T-helper 1 cell (primary cell): ENCODE measurements at places on chromosomes 5 and 9.

GRCh38 chr5:159031513-159031912, 68.2 kb downstream of the EBF1 start:
- DNase-seq = no peak

- DNase-seq = no peak
Observed at GRCh38 chr9:14749741-14750211, 27.2 kb upstream of the CER1 start.

DNA sequence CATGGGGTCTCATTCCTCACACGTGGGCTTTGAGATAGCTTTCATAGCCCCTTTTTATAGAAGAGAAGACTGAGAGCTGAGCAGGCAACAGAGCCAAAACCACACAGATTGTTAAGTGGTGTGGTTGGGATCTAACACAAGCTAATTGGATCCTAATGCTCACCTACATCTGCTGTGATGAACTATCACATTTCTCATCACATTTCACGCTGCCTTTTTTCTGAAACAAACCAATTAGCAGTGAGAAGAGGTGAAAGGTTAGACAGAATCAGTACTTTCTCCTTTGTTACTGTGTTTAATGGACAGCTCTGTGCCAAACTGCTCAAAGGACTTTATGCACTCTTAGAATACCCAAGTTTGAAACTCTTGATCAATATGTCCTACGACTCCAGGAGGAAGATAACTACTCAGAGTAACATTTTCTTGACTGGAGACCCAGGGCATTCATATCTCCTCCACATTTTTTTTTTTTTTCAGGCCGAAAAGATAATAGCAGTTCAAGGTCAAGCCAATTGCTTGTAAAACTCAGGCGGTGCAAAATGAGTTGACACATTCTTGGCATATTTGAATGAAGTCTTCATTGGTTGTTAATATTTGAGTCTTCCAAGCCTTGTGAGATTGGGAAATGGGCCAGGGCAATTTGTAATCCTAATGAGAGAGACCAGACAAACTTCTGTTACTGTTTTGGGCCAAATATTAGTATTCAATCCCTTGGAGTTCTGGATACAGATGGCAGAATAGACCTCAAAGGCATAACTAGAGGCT, 138.4 kb downstream of the KCTD16 start:
- no peak for DNase-seq

- DNase-seq = no peak
Observed at GRCh38 chr5:116237917-116238500, 153.2 kb downstream of the COMMD10 start.

- no peak for DNase-seq
Observed at GRCh38 chr5:109566361-109566760, 123.4 kb upstream of the MAN2A1 start.

DNA sequence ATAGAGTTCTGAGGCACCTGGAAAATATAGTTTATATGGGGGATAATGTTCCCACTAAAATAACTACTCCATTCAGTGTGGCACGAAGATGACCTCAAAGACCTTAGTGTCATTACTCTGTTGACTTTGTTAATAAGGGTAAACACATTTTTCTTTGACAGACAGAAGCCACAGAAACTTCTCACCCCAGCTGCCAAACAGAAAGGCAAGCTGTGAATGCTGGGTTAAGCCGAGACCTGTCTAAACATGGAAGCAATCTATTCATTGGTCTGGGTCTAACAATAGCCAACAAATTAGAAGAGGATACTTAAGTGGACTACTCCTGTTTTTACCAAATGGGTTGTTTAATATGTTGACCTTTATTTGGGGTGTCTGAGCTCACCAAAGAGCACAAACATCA, 171.4 kb downstream of the TLE1 start:
- no peak for DNase-seq

- no peak for DNase-seq
Observed at GRCh38 chr5:103111468-103111867, 8.5 kb downstream of the GIN1 start.

DNA sequence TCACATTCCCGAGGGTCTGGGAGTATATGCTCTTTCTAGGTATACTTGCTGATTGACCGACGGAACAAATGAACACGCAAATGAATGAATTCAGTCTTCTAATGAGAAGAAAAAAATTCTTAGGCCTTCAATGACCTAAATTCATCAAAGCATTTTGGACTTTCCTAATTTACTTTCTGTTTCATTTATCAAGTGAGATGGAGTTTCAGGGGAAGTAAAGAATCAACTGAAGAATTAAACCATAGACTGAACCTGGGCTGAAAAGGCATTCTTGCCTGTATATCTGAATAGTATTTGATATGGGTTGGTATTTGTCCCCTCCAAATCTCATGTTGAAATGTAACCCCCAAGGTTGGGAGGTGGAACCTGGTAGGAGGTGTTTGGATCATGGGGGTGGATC, 64.1 kb downstream of the ZFAND5 start:
- no peak for DNase-seq

DNA sequence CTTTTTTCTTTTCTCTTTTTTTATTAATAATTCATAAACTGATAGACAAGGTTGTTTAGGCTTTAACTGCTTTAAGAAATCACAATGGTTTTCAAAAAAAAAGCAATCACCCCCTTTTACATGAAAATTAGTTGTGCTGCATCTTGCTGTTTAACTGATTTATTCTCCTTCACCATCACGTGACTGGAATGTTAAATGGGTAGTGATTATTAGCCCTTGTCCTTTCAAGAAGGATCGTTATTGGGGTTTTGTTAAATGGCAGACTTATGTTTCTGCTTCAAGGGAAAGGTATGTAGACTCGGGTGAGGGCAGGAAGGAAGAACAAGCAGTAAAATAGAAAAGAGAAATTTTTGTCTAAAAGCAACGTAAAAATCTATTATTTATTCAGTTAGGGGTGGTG, 175.6 kb upstream of the TLE4 start:
- no peak for DNase-seq

GRCh38 chr5:42494414-42494813, 71.2 kb downstream of the GHR start:
- DNase-seq = no peak

GRCh38 chr5:97629276-97629675, 446.2 kb upstream of the RIOK2 start:
- no peak for DNase-seq

GRCh38 chr9:82560457-82560904, 502.5 kb downstream of the RASEF start:
- no peak for DNase-seq

- no peak for DNase-seq
Observed at GRCh38 chr5:31921852-31922305, 252.2 kb downstream of the GOLPH3 start.

- DNase-seq = no peak
Observed at GRCh38 chr9:112028242-112029221, 131.9 kb downstream of the UGCG start.

DNA sequence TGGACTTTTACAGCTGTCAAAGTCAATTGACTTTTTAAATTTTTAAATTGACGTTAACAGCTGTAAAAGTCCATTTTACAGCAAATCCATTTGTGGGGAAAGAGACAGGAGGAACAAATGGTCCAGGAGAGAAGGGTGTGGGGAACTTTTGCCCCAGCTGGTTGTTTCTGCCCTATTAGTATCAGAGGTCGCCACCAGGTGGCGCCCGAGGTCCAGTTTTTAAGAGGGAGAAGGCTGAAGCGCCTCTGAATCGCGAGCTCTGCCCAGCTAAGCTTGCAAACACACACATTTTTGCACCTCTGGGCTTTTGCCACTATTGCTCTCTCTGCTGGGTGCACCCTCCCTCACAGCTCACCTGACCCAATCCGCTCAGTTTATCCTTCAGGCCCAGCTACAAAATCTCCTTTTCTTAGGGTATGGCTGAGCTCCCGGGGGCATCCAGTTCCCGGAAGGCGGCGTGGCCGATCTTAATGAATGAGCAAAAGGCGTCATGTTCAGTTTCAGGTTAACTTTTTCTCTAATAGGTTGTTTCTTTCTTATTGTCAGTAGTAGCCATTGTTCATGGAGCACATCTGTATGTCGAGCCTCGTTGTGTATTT, 6.3 kb upstream of the TTLL11 start:
- DNase-seq = peak; percentile 70

DNA sequence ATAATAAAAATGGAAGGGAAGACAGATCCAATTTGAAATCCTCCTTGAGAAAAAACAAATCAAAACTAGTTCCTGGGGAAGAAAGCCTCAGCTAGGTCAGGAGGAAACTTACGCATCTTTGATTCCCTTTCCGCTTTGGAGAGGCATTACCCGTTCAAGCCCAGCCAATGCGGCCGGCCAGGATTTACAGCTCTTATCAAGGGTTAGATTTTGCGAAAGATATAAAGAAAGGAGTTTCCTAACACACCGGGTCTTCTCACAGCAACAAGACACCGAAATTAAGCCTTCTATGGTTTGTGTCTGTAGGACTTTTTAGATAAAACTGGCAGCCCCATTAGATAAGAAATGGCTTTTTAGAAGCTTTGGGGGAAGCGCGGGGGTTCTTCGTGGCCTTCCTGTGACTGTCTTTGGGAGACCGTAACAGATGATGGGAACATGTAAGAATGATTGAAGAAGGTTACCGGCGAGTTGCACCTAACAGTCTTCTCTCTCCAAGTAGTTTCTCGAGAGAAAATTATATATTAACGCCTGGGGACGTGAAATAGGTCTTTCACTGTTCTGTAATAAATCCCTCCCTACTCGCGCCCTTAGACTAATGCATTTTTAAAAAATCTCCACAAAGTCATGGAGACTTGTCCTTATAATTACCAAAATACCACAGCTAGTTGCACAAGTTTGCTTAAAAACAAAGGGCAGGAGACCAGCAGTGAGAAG, 1.3 kb upstream of the ISL1 start:
- no peak for DNase-seq

GRCh38 chr5:111747337-111747736, 9.7 kb downstream of the NREP start:
- DNase-seq = no peak

GRCh38 chr9:91765296-91765695, 184.7 kb downstream of the ROR2 start:
- DNase-seq = no peak

DNA sequence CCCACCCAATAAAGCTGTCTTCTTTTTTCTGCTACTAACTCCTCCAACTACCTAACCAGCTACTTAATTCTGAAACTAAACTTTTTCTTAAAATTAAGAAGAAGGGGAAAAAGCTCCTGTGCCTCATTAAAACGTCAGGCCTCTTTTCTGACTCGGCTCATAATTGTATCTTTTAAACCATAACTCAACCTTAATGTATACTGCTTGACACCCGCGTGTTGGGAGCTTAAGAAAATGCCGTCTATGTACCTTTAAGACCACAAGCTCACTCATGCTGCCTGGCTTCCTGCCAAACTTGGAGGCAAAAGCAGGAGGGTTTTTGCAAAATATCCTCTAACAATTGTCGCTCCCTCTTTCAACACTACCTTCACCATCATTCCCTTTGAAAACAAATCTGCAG, 5.0 kb downstream of the EBF1 start:
- peak; percentile 38 for DNase-seq

GRCh38 chr9:126171641-126172040, 155.0 kb upstream of the MVB12B start:
- DNase-seq = no peak

GRCh38 chr5:74209571-74209970, 431.0 kb downstream of the ENC1 start:
- DNase-seq = no peak

DNA sequence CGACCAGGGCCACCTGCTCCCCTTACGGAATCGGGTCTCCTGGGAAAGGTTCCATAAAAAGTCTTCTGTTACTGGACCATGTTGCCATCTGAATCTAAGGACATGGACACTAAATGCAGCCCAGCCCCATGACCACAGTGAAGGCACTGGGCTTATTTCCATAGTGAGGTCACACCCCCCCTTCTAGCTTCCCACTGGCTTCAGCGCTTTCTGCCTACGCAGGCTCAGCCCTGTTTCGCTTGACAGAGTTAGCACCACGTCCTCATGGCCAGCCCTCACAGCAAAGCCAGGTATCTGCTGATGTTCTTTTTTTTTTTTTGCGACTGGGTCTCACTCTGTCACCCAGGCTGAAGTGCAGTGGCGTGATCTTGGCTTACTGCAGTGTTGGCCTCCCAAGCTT, 14.1 kb downstream of the UCK1 start:
- DNase-seq = no peak

- DNase-seq = no peak
Observed at GRCh38 chr5:157944077-157944633, 85.2 kb upstream of the CLINT1 start.

GRCh38 chr9:96022445-96023051, 147.1 kb downstream of the ERCC6L2 start:
- DNase-seq = no peak

- DNase-seq = no peak
Observed at GRCh38 chr5:79056847-79057246, 12.6 kb downstream of the DMGDH start.

GRCh38 chr9:36742264-36742663, 169.6 kb downstream of the MELK start:
- DNase-seq = no peak

DNA sequence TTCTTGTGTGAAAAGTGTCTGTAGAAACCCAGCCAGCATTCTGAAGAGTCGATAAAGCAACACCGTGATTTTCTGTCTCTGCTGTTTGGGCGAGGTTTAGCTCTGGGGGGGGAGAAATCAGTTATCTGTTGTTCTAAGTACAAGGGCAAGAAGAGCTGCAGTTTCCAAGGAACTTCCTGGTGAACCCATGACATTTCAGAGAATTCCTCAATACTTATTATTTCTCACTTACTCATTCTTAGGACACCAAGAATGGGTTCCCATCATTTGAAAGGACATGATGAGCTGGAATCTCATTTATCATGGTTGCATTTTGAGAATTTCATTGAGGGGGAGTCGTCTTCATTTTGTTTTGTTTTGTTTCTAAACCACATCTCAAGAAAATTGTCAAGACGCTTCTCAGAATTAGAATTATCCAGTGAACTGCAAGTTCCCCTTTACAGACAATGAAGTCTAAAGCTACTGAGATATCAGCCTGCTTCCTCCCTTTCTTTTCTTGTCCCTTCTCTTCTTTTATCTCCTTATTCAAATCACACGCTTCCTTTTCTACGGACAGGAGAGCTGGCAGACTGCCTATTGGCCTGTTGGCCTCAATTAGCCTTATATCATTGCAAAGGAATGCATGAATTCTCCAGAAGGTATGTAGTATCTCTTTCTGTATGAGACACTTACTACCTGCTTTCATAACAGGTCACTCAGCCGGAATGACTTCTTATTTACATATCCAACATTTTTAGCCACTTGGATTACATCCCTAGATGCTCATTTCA, 53.7 kb downstream of the ZNF462 start:
- DNase-seq = no peak

GRCh38 chr5:5220901-5221631, 80.9 kb downstream of the ADAMTS16 start:
- DNase-seq = no peak

- no peak for DNase-seq
Observed at GRCh38 chr9:5922192-5922591, 31.5 kb downstream of the MLANA start.

GRCh38 chr9:2602704-2603116, 18.9 kb upstream of the VLDLR start:
- no peak for DNase-seq

- no peak for DNase-seq
Observed at GRCh38 chr9:68746525-68746924, 41.5 kb downstream of the PIP5K1B start.

DNA sequence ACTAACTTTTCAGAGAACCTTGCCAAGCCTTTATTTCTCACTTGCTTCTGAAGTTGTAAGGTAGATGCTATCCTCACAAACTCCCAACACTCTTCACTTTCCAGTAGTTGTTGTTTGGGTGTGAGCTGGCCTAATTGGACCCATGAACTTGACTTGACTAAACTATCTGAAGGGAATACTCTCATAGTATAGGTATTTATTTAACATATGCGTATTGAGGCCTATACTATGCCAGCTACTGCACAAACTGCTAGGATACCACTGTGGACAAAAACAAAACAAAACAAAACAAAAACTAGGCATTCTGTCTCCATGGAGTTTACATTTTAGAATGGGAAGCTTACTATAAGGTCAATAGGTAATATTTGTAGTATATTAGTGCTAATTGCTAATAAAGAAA, 1.3 kb downstream of the TXNDC8 start:
- no peak for DNase-seq
